ENCODE measurements at places on chromosomes 1 and 21. TPM values are rescaled to one million over a fixed set of nuclear protein-coding genes. Genes with fewer than 3 reads are reported as not detected.

GRCh38 chr1:17425806-17426600 is 13.5 kb downstream of the RCC2 start:
- no peak for DNase-seq

- DNase-seq: no peak
Measured at GRCh38 chr21:46031484-46031883, 49.9 kb downstream of the COL6A1 start.

DNA sequence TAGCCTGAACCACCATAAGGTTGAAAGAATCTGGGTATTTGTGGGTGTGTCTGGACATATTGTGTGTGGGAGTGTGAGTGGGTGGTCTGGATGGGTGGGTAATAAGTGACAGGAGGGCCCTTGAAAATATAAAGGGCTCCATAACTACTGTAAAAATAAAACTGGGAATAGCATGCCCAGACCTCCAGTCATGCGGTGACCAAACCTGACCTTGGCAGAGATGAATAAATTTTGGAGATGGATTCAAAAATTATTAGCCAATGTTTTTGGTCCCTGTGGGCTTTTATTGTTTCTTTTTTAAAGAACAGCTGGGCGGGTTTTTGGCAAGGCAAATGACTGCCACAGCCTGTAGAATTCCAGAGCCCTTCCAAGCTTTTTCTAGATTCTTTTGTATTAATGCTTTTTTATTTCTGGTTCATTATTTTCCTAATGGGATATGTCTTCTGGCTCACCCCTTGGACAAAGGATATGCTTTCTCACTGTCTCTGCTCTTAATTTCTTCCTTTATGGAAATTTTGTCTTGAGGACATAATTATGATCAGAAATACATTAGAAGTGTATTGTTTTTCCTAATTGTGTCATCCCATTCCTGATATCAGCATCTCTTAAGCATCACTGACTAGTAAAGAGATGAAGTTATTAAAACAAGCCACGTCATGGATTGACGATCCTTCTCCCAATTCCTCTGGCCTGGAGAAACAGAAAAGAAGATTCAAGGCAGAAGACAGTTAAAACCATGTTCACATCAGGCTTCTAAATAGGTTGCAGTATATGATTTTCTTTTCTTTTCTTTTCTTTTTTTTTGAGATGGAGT is 69.5 kb downstream of the NTMT2 start:
- no peak for DNase-seq

The ADSS2 gene
- 71.4 TPM for total RNA-seq

The CCDC190 gene
- not detected for total RNA-seq

The RAVER2 gene
- total RNA-seq: 1.2 TPM

- DNase-seq: peak; percentile 72
Measured at GRCh38 chr1:95116580-95117206, 462 bp upstream of the TLCD4 start.

DNA sequence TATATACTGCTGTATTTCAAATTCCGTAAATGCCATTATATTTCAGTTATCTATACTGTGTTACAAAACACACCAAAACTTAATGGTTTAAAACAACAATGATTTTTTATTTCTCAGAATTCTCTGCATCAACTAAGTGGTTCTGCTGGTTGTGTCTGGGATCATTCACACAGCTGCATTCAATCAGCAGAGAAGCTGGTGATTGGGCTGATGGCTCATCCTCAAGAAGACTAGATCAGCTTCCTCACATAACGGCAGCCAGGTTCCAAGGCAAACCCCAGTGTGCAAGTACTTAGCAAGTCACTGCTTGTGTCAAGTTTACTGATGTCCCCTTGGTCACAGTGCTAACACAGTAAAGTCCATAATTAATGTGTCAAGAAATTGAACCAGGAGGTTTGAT is 86.3 kb upstream of the VANGL1 start:
- DNase-seq: no peak

- DNase-seq: no peak
Measured at GRCh38 chr1:53112271-53112774, 30.1 kb downstream of the SLC1A7 start.

The OR2M3 gene
- total RNA-seq: not detected

DNA sequence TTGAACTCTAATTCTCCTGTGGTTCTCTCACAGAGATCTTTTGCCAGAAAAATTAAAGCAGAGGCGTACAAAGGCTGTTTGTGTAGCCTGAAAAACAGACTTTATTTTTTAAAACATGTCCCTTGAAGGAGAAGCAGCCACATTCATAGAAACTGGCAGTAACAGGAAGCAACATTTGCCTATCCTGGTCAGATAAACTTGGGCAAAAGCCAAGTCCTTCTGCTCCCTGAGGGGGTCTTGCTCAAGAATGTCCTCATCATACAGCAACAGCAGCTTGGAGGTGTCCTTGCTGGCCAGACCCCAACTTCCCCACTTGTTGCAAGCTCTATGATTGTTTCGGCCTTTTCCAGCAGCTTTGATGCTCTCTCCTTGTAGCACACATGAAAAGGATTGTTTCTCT is 36.3 kb downstream of the MSTO1 start:
- DNase-seq: no peak

- DNase-seq: no peak
Measured at GRCh38 chr1:180925471-180926051, 12.9 kb downstream of the KIAA1614 start.

DNA sequence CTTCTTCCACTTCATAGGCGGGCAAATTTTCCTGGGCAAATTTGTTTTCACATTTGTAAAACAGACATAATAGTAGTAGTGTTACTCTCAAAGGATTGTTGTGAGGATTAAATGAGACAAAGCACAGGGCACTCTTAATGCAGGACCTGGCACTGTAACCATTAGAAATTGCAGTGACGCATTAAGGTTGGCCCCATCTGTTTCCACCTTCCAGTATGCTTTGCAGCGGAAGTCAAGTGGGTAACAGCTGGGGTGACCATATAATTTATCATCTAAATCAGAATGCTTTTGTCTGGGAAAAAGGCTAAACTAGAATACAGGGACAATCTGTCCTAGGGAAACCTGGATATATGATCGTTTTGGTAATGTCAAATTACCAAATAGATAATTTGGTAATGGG is 132.5 kb upstream of the CACHD1 start:
- no peak for DNase-seq

- no peak for DNase-seq
Measured at GRCh38 chr21:45050797-45051489, 23.4 kb upstream of the ADARB1 start.

GRCh38 chr21:22855581-22855980 is 1857.4 kb downstream of the NCAM2 start:
- no peak for DNase-seq

The CA14 gene
- not detected for total RNA-seq

The SLC1A7 gene
- total RNA-seq: not detected

The EEIG2 gene
- 9.5 TPM for total RNA-seq

GRCh38 chr1:76725864-76726619 is 141.2 kb upstream of the ST6GALNAC5 start:
- DNase-seq: no peak

GRCh38 chr1:81032973-81033425 is 767.7 kb upstream of the ADGRL2 start:
- DNase-seq: no peak

DNA sequence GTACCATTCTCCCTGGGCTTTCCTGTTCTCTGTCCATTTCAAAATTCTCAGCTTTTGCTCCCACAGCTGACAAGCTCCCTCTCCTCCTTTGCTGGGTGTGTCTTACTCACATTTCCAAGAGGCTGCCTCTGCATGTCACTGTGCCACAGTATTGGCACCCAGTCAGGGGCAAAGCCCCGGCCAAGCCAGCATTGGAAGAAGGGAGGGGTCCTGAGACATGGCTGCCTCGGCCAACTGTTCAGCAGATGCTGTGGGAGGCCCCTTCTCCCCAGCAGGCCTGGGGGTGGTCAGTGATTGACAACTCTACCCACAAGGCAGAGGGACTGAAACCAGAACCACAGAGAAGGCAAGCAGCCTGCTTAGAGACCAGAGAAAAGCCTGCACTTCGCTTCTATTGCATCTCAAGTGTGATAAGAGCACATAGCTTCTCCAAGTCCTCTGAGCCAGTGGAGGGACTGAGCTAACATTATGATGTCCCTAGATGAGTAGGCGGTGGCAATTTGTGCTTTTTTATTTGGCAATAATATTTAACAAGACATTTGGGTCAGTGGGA is 294.1 kb downstream of the SIPA1L2 start:
- DNase-seq: no peak

The FAM151A gene
- total RNA-seq: not detected

The DDAH1 gene
- 16.9 TPM for total RNA-seq

The STYXL2 gene
- total RNA-seq: not detected

- DNase-seq: no peak
Measured at GRCh38 chr1:24796524-24796923, 51.3 kb downstream of the CLIC4 start.

The LRRIQ3 gene
- 0.68 TPM for total RNA-seq

DNA sequence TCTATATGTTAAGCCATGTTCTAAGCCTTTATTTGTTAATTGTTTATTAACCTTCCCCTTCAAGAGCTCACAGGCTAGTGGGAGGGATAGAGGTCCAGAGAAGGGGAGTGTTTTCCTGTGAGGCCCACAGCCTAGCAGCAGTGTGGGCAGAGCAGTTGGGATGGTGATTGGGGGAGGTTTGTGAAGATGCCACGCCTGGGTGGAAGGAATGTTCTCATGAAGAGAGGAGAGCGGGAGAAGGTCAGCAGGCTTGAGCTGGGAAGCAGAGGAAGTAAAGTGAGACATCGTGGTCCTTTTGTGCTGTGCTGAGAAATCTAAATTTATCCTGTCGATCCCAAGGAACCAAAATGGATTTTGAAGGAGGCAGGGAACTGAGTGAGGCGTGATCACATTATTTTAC is 42.6 kb downstream of the TRAPPC10 start:
- DNase-seq: no peak

GRCh38 chr21:40546647-40547046 is 300.3 kb downstream of the DSCAM start:
- DNase-seq: no peak

The FAM72A gene
- 5.5 TPM for total RNA-seq

DNA sequence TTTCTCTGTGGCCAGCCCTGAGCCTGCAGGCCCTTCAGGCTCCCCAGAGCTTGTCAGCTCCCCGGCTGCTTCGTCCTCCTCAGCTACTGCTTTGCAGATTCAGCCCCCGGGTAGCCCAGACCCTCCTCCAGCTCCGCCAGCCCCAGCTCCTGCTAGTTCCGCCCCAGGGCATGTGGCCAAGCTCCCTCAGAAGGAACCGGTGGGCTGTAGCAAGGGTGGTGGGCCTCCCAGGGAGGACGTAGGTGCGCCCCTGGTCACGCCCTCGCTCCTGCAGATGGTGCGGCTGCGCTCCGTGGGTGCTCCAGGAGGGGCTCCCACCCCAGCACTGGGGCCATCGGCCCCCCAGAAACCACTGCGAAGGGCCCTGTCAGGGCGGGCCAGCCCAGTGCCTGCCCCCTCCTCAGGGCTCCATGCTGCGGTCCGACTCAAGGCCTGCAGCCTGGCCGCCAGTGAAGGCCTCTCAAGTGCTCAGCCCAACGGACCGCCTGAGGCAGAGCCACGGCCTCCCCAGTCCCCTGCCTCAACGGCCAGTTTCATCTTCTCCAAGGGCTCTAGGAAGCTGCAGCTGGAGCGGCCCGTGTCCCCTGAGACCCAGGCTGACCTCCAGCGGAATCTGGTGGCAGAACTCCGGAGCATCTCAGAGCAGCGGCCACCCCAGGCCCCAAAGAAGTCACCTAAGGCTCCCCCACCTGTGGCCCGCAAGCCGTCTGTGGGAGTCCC is 45.4 kb downstream of the YARS1 start:
- DNase-seq: no peak

The PDC gene
- not detected for total RNA-seq

DNA sequence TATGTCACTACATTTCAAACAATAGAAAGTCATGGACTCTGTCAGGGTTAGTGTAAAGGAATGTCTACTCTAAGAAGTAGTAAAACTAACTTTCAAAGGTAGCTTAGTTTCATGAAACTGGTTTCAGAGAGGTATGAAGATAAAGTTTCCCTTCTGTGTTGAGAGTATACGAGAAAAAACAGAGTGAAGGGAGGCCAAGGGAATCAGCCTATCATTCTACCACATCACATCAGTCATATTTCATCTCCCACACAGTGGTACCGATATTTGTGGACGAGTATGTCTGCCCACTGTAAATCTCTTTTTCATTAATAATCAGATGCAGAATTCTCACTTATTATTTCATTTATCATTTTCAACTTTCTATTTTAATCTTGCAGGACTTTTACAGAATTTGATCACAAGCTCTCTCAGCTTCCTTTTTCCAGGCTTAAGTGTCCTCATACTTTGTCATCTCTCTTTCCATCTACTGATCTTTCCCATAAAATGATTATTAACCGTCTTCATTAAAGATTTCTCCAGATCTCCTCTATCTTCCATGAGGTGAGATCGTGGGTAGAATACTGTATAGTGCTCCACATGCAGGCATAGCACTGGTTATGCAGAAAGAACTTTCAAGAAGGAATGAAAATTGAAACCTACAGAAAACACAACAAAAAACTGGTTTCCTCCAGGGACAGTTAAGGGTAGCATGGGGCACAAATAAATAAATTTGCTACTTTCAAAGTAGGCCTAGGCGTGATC is 11.5 kb upstream of the IFI16 start:
- DNase-seq: no peak

DNA sequence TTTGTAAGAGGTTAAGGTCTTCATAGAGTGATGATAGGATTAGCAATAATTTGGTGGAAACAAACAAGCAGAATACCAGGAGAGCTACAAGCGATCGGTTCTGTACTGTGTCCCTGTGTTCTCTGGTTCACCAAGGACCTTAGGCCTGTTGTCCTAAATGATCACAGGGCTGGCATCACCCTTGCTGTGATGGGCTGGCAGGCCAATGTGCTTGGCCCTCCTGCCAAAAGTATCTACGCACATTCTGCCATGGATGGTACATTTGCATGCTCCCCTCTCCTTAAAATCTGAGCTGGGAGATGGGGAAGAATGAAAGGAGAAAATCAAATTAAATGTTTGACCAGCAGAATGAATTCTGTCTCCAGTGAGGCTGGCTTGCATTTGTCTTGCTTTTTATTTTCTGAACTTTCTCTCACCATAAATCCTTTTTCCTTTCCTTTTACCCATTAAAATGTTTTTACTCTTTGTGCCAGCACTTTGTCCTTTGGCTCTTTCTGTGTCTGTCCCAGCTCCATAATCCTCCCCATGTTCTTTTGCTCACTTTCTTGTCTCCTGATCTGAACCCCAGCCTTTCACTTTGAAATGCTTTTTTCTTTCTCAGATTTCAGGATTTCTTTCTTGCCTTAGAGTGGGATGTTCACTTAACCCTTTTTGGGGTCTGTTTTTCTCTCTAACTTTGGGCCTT is 51.7 kb downstream of the PBX1 start:
- no peak for DNase-seq

The TNFRSF4 gene
- total RNA-seq: not detected
